ENCODE measurements at places on chromosomes 5 and 9.

DNA sequence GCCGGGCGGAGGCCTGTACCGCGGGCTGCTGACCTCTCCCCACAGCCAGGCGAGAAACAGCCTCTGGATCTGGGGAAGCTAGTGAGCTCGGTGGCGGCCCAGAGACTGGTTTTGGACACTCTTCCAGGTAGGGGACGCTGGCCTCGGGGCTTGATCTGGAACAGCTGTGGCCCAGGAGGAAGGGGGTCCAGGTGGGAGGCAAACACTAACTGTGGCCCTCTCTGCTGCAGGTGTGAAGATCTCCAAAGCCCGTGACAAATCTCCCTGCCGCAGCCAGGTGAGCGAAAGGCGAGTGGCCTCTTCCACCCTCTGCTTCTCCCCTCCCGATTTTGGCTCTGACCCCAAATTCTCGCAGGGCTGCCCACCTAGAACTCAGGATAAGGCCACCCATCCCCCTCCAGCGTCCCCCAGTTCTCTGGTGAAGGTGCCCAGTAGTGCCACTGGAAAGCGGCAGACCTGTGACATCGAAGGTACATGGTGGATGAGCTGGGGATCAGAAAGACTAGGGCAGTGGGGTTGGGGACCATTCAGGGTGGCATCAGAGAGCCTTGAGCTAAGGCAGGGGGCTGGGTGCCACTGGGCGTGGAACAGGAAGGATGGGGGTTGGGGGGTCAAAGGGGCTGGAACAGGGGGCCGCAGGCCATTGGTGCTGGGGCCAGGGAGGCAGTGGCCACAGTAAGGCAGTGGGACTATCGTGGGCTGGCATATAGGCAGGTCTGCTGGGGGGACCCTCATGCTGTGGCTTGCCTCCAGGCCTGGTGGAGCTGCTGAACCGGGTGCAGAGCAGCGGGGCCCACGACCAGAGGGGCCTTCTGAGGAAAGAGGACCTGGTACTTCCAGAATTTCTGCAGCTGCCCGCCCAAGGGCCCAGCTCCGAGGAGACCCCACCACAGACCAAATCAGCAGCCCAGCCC is 12.9 kb upstream of the SLC34A1 start:
- no peak for DNase-seq

- peak; percentile 37 for DNase-seq
These were observed 77.0 kb downstream of the ZCCHC7 start for GRCh38 chr9:37197158-37198038.

GRCh38 chr5:139795074-139796001 is at the start of gene PSD2:
PSD2 (plus strand) TSS chr5:139795808; CDS start chr5:139809441, 13,633 bp downstream.
- peak; percentile 85 for DNase-seq

- DNase-seq: no peak
These were observed 440.6 kb upstream of the IZUMO3 start for GRCh38 chr9:24986331-24986730.

- no peak for DNase-seq
These were observed 2.6 kb upstream of the NFIL3 start for GRCh38 chr9:91426123-91426745.

- DNase-seq: no peak
These were observed 132.1 kb upstream of the MTAP start for GRCh38 chr9:21670374-21670773.

GRCh38 chr5:131114754-131115153 is 50.3 kb downstream of the HINT1 start:
- no peak for DNase-seq

GRCh38 chr9:469672-470551 is 255.2 kb downstream of the DOCK8 start:
- peak; percentile 77 for DNase-seq

DNA sequence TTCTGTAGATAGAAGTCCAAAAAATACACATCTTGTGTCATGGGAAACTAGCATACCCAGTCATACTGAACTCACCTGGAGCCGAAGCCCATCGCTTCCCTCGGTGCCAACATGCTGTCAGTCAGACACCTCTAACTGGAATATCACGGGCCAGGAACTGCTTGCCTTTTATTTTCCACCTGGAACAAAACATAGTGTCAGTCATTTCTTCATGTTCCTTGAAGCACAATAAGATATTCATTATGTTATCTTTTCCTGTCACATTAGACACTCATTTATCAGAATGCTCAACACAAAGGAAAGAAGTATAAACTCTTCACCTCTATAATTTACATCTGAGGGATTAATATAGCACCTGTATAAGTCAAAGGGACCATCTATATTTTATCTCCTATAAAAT is 674.4 kb downstream of the PTPRD start:
- no peak for DNase-seq

GRCh38 chr5:97245386-97245785 is 62.3 kb upstream of the RIOK2 start:
- no peak for DNase-seq

DNA sequence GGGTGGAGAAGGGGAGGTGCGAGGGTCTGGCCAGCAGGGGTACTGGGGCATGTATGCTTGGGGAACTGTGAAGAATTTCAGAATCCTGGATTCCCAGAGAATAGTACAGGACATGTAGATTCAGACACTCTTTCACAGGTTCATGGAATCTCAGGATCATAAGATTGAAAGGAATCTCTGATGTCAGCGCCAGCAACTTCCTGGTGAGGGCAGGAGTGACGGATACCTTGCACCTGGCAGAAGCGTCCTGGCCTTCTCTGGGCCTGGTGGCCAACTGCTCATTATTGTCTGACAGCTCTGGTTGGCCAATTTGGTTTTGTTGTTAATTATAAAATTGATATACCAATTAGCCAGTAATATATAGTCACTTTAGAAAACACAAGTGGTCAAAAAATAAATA is 6.9 kb downstream of the GM2A start:
- DNase-seq: no peak

- DNase-seq: no peak
These were observed 5.6 kb downstream of the ADAMTSL2 start for GRCh38 chr9:133539991-133540697.

DNA sequence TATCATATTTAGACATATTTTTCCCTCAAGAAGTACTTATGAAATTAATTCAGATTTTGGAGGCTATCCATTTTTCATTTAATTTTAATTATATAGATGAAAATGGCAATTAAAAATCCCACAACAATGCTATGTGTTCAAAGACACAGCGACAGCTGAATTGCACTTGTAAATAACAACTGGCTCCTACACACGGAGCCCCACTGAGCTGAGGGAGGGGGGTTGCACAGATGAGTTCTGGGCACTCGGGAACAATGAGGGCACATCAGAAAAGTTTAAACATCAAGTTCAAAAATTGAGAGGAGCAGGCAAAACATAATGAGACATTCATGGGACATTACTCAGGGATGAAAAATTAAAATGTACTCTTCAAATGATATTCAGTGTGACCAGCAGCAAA is 104.9 kb downstream of the MARCHF3 start:
- no peak for DNase-seq

DNA sequence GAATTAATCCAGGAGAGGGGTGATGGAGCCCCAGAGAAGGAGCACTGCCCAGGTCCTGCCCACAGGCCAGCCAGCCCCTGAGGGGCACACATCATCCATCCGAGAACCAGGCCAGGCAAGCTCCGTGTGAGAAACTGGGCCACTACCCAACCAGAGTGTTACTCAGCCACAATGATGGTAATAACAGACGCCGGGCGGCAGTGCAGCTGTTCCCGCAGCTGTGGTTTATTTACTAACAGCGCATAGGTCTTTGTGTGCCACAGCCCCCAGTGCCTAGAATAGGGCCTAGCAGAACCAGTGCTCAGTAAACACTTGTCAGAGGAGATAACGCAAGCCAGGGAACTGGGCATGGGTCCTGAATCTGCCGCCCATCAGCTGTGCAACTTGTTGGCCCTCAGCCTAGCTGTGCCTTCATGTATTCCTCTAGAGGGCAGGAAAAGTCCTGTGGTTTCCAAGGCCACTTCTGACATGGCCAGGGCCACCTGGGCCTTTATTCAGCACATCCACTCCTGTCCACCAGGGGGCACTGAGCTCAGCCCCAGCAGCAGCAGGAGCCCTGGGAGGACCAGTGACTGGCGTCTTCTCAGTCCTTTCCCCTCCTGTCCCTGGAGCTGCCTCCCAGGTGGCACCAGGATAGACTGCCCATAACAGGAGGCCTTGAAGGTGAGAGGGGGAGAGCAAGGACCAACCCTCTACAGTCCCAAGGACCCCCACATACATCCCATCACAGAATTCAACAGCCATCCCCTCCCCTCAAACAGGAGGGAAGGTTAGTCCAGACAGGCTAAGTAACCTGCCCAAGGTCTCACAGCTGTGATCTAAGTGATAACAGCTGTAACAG is 2.1 kb downstream of the MXD3 start:
- peak; percentile 59 for DNase-seq

- no peak for DNase-seq
These were observed 22.1 kb upstream of the TPD52L3 start for GRCh38 chr9:6305954-6306563.

GRCh38 chr5:107032629-107033028 is 638.1 kb downstream of the EFNA5 start:
- no peak for DNase-seq

GRCh38 chr9:23220957-23221356 is 605.1 kb downstream of the ELAVL2 start:
- DNase-seq: no peak

GRCh38 chr5:107196500-107197059 is 474.2 kb downstream of the EFNA5 start:
- DNase-seq: no peak

Data from D721Med (cell line).